ENCODE measurements at places on chromosomes 11 and 22.

- DNase-seq, result no peak
Observed at GRCh38 chr11:34840736-34841386, 75.3 kb downstream of the APIP start.

DNA sequence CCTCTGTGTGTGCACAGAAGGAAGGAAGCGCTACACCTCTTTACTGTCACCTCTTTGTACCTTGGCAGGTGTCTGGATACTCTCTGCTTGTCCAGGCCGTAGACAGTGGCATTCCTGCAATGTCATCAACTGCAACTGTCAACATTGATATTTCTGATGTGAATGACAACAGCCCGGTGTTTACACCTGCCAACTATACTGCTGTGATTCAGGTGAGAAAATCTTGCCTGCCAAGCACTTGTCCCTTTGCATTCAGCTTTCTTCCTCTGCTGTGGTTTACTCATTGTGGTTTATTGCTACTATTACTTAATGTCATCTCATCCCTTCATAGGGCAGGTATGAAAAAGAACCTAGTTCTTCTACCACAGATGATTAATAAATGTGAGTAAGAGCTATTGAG is 131.9 kb upstream of the MTNR1B start:
- DNase-seq, result no peak

DNA sequence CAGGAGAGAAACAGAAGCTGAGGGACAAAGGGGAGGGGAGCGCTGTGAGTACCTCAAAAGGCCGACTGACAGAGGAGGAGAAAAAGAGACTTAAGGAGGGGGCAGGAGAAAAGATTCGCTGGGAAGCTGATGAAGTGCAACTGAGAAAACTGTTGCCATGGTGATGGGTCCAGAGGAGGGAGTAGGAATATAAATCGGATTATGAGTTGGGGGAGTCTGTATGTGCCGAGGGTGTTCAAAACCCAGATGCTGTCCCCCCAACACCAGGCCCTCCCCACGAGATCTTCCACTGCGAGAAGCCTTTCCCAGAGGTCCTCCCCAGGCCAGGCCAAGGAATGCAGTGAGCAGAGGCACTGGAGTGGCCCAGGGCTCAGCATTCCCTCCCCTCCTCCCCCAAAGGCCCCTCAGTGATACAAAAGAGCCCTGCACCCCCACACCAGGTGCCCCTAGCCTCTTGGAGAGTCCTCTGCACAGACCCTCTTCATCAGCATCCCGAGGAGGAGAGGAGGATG is 13.7 kb upstream of the BCL9L start:
- no peak for DNase-seq

DNA sequence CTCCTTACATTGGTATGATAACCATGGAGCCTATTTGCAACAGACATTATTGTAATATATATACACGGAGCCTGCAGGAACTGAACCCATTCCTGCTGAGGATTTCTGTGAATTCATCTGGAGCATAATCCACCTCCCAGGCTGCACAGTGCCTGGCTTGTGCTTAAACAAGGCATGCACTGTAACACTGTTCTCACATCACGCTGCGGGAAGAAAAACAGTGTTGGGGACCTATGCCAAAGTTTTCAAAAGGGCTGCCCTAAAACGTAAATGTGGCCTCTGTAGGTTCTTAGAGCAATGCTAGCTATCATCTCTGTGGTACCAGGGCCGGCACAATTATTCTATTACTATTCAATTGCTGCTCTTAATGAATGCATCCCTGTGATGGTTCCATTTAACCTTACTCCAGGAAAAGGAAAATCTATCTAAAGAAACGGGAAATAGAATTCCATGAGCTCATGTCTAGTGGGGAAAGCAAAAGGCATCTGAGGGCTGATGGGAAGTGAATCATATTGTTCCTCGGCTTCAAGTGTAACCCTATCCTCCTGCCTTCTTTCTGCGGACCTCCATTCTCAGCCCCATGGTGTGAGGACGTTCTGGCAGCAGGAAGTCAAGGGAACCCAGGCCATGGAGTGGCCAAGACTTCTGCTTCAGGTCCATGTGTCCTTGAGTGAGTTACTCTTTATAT is 525.5 kb downstream of the SOX6 start:
- no peak for DNase-seq

GRCh38 chr22:25153961-25154666 is 45.5 kb upstream of the CRYBB3 start:
- no peak for DNase-seq

DNA sequence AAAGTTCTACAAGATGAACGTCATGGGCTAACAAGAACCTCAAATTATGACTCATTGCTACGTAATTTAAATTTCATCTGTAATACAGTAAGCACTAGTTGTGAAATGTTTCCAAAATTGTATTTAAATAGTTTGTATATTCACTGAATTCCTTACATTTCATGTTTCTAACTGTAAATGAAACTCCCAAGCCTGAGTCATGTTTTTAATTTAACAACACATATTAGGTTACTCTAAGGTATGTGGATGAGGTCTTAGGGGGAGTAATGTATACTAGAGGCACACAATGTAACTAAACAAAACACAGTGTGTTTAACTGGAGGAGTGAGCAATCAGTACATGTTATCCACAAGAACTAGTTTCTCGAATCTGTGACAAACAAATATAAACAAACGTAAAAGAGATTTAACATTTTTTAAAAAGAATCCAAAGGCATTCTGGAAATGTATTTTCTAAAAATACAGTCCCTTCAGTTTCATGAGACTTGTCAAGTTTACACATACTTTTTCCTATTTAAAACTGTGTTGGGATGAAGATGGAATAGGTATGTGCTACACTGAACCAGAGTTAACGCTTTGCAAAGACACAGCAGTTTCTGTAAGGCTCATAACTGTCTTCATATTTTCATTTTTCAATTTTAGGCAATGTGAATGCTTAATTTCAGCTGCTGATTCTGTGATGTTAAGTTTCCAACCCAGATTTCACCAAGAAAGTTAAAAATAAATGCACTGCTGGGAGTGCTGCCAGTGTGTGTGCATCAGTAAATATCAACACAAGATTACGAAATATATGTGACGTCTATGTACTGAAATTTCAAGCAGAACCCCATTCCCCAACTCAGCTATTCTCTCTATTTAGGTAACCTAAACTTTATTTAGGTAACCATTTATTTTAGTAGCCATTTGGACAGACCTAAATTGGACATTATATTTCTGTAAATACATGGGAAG is 52.6 kb downstream of the PITPNB start:
- DNase-seq, result no peak

DNA sequence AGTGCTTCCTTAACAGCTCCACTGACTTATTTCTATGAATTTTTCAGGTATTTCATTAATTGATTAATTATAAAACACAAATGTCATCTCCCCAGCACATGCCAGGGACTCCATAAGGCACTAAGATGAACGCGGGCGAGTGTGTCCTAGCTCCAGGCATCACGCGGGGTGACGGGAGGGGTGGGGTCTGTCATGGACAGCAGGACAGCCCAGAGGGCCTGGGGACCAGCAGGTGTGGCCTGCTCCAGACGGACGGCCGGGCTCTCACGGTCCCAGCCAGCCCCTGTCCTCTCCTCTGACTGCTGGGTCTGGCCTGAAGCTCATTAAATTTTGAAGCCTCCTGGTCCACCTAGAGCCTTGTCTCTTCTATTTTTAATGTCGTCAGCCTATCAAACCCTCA is 531.1 kb downstream of the BRD1 start:
- no peak for DNase-seq

DNA sequence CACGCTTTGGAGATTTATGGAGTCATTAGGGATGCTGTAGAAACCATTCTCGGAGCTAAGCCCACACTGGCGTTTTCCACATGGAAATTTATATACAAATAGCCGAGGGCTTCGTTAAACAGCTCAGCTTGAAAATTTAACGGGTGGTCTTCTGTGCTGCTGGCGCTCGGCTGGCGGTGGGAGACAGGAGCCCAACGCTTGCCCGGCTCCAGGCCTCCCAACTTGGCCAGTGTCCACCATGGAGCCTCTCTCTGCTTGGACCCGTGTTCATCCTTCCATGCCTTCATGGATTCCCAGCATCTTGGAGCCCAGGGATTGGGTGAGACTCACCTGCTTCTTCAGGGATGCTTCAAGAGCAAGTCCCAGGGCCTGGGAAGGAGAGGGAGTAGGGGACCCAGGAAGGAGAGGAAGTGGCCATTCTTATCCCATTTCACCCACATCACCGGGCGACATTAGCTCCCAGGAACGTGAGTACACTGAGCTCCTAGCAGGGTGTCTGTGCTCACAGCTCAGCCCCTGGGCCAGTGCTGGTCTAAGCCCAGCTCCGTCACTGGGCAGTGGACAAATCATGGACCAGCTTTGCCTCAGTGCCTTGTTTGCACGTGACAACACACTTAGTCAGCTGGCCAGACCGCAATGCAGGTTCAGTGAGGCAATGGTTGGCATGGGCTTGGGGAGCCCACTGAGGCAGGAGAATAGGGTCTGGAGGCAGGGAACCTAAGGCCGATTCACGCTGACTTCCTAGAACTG is 944.3 kb downstream of the BRD1 start:
- no peak for DNase-seq

DNA sequence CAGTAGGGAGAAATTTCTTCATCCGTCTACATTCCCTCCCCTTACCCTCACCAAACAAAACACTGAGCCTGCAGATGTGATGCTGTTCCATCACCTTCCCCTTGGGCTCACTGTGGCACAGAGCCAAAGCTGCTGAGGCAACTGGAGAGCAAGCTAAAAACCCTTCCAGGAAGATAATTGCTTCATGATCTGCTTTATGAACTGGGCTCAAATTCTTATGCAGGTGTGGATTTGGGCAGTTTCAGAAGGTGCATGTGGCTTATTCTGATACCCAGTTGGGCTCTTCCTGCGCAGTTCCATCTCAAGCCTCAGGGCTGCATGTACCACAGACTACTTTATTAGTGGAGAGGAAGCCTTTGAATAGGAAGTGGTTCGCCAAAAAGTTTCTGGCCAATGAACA is 58.3 kb downstream of the AAMDC start:
- no peak for DNase-seq

DNA sequence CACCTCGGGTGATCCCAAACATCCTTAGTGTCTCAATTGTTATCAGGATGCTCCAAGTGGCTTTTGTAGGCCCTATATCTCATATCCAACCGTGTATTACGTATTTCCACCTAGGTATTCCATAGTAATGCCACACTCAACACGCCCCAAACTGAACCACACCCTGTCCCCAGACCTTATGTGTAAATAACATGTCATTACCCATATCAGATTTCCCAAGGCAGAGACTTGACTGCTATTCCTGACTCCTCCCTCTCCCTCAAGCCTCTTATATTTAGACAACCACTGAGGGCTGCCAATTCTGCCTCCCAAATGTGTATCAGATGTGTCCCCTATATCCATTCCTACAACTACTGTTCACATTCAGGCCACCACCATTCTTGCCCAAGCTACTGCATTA is 132.8 kb upstream of the NCAM1 start:
- DNase-seq, result no peak

DNA sequence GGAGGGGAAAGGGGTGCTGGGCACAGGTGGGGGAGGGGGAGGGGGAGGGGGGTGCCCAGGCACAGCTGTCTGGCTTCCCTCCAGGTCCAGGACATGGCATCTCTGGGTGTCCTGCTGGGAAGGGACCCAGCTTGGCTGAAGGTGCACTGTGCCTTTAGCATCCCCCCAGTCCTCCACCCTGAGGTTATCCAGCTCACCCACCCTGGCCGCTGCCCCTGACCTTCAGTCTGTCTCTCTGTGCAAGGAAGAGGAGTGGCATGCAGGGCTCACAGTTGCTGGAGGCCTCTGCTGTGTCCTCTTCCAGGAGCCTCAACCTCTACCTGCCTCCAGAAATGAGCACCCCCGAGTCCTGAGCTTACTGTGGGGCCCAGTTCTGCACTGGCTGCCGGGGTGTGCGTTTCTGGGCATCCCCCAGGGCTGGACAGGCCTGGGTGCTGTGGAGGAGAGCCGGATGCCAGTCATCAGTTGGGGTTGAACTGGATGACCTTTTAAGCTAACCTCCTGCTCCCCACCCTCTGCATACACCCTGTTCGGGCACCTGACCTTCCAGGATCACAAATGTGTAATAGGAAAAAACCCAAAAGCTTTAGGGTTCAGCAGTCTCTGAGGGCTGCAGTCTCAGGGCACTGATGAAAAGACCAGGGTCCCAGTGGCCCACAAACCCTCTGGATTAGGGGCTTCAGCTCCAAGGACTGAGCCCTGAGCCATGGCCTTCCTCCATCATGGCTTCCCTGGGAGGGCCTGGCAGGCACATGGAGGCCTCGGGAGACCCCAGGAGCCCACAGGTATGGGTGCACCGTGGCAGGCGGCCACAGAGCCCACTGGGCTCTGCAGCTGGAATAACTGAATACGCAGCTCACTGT is 9.6 kb upstream of the CTSD start:
- no peak for DNase-seq

GRCh38 chr11:37468344-37468743 is 870.3 kb upstream of the RAG2 start:
- no peak for DNase-seq

DNA sequence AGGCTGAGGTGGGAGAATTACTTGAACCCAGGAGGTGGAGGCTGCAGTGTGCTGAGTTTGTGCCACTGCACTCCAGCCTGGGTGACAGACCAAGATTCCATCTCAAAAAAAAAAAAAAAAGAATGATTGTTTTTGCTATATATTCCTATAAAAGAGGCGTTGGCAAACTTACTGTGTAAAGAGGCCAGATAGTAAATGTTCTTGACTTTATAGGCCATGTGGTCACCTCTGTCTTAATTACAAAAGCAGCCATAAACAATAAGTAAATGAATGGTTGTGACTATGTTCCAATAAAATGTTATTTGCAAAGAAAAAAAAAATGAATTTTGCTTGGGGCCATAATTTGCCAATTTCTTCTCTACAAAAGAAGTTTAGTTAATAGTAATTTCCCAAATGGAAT is 12.3 kb downstream of the ATM start:
- no peak for DNase-seq

GRCh38 chr22:46057246-46058090 is 80.5 kb upstream of the WNT7B start:
- DNase-seq, result no peak

DNA sequence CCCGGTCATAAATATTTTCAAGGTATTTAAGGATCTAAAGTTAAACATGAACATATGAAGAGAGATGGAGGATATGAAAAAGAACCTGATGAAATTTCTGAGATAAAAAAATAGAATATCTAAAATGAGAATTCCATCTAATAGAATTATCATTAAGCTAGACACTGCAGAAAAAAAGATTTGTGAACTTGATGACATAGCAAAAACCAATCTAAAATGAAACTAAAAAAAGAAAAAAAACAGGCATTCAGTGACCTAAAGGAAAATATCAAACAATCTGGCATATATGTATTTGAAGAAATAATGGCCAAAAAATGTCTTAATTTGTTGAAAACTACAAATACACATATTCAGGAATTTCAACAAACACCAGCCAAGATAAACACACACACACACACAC is 81.6 kb upstream of the ZC3H12C start:
- no peak for DNase-seq

DNA sequence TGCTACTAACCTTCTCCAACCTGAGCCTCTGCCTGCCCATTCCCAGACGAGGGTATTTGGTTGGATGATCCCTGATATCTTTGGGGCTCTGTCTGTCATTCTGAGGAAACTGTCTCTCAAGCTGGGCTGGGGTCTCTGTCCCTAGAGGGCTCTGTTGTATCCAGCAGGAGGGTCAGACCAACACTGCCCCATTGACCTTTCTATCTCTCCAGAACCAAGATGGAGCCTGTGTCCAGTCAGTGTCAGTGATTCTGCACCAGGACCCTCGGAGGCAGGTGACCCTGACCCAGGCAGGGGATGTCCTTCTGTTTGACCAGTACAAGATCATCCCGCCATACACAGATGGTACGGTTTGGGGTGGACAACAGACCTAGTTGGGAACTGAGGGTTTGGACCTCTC is 21.9 kb downstream of the OTOG start:
- DNase-seq, result no peak

All from activated naive CD8-positive, alpha-beta T cell treated with anti-CD3 and anti-CD28 coated beads, Interleukin-2, amount 50 U/mL, for 16 hours (primary cell).